MV-4-11 (cell line): ENCODE measurements at places on chromosomes 7 and 10.

DNA sequence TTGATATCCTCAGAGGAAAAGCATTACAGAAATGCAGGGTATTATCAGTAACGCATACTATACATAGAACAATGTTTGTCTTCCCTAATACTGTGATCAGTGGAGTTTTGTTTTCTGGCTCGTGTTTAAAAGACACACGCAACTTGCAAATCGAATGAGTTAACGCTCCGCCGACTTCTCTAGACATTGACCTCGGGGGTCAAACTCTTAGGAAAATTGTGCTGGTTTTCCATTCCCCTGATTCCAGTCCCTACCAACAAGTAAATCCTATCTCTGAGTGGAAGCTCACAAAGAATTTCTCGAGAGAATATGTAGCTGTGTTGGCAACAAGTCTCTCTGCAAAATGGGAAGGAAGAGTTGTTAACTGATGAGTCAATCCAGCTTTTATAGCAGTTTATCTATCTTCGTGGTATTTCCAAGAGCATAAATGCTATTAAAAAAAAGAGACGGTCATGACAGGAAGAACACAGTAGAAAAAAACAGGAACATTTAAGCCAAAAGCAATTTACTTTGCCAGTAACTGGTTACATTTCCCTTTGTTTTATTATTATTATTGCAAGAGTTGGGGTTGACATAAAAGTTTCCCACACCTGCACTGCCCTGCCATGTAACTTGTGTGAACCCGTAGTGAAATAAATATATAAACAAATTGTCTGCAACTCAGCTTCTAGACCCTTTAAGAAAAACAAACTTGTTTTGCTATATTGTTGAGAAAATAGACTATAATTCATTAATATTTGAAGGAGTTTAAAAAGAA, 144.4 kb downstream of the ARID5B start:
- peak; percentile 85 for DNase-seq

GRCh38 chr10:33790521-33791271, 456.2 kb upstream of the NRP1 start:
- no peak for DNase-seq

DNA sequence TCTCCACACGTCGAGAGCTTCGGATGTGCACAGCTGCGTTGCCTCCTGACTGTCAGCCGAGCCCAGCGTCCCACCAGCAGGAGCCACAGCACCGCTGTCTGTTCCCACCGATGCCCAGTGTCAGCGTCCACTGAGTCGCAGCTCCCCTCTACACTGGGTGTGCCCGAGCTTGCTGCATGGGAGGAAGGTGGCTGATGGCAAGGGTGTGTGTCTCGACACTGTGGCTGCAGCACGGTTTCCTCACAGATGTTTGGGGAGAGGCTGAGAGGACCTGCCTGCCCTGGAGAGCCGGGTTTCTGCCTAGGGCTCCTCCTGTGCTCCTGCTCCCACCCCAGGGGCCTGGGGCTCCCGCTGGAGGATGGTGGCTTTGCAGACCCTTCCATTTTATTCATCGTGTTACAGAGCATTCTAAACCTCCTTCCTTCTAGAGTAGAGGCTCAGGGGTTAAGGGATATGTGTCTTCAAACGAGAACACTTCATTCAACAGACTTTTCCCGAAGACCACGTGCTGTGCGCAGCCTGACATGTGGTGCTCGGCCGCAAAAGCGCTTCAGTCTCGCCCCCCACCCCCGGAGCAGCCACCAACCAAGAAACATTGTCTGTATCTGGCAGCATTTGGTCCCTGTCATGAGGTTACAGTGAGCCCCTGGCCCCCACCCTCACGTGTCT, 384.8 kb downstream of the DNAJB6 start:
- DNase-seq = no peak

GRCh38 chr7:131014906-131015656, 281.1 kb upstream of the KLF14 start:
- no peak for DNase-seq

GRCh38 chr10:80394358-80394916, 13.9 kb upstream of the PRXL2A start:
- DNase-seq = no peak

- no peak for DNase-seq
These were observed 362.5 kb downstream of the MAGI2 start for GRCh38 chr7:79091011-79091410.

DNA sequence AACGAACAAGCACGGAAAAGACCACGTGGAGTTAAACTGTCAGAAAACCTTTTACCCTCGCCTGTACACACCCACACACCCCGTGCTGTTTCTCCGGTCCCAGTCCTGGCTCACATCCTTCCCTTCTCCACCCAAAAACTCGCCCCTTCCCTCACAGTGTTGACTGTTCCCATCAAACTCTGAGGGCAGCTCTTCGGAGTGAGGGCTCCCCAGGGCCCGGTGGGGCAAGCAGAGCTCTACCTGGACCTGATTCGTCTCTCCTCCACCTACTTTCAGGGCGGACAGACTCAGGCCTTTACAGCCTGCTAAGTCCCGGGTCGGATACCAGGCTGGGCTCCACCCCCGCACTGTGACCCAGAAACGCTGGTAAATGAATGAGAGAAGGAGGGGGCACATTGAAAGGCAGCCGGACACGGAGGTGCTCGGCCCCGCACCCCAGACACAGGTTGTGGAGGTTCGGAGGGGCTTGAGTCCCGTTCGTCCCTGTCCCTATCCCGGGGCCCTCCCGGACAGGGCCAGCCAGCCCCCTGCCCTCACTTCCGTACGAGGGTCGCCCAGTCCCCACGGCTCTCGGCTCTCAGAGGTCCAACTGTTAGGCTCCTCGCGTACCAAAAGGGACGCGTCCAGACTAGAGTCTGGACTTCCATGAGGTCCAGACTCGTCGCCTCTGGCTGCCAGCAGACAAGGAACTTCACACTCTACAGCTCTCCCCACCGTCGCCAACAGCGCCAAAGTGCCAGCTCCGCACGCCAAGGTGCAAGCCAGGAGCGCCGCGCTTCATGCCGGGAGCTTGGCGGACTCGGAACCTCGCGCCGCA, 31.7 kb upstream of the ASL start:
- no peak for DNase-seq

GRCh38 chr10:23099816-23100215, 4.4 kb downstream of the MSRB2 start:
- no peak for DNase-seq

GRCh38 chr10:92240289-92241157, 50.4 kb downstream of the CPEB3 start:
- DNase-seq = peak; percentile 84

GRCh38 chr7:79296553-79297320, 156.7 kb downstream of the MAGI2 start:
- DNase-seq = no peak

DNA sequence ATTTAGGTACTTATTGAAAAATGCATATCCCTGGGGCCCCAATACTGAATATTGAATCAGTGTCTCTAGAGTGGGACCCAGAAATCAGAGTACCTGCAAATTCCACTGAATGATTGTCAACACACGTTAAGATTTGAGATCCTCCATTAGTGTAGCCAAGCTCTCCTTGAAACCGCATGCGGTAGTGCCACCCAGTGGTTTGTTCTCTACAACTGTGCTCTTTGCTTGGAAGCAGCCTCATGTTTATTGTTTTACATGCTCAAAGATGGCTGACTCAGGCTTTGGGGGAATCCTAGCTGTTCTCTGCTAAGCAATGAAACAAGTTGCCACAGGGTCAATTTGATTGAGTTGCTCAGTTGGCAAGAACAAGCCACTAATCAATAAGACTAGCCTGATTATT, 340.2 kb upstream of the CELF2 start:
- peak; percentile 66 for DNase-seq

DNA sequence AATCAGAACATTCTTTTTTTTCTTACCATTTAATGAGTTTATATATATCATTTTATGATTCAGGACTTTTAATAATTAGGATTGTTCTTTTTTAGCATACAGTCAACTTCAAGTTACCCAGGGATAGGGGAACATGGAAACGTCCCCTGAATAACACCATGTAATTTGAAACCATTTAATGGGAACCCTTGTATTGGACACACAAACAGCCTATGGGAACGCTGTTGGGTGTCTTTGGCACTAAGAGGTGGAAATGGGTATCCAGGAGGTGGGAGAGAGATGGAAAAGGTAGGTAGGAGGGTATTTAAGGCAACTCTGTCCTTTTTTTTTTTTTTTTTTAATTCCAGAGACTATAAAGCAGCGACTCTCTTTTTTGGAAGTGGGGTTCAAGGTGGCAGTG, 2.6 kb downstream of the LUC7L2 start:
- DNase-seq = no peak

DNA sequence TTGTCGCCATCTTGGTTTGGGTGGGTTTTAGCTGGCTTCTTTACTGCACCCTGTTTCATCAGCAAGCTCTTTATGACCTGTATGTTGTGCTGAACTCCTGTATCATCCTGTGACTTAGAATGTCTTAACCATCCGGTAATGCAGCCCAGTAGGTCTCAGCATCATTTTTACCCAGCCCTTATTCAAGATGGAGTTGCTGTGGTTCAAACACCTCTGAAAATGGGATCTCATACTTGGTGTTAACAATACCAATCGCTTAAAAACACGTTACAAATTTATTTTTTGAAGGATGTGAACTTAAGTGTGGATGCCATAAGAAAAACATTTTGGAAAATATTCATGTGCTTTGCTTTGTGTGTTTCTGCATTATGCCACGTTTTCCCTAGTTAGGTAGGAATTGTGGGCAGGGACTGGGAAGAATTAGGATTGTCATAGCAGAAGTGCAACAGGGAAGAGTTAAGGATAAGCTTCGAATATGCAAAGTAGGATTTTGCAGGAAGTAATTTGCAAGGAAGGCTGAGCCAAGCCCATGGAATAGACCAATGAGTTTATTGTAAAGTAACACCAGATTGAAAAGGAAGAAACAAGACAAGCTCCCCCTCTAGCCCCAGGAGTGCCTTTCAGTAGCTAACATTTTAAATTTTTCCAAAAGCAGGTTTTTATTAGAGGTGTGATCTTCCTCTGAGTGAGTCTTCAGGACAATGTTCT, 56.4 kb downstream of the PRR15 start:
- DNase-seq = no peak

DNA sequence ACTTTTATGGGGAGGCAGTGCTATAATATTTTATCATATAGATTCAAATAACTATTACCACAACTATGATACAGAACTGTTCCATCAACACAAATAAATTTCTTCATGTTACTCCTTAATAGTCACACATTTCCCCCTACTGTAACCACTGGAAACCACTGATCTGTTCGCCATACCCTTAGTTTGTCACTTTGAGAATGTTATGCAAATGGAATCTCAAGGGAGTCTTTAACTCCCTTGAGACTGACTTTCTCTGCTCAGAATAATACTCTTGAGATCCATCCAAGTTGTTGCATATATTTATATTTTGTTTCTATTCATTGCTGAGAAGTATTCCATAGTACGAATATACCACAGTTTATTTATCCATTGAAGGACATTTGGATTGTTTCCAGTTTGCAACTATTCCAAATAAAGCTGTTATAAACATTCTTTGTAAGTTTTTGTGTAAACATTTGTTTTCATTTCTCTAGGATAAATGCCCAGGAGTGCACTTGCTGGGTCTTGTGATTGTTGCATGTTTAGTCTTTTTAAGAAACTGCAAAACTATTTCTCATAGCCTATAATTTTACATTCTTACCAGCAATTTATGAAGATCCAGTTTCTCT, 19.7 kb upstream of the PON2 start:
- no peak for DNase-seq

GRCh38 chr10:111175787-111176186, 99.0 kb downstream of the ADRA2A start:
- no peak for DNase-seq

DNA sequence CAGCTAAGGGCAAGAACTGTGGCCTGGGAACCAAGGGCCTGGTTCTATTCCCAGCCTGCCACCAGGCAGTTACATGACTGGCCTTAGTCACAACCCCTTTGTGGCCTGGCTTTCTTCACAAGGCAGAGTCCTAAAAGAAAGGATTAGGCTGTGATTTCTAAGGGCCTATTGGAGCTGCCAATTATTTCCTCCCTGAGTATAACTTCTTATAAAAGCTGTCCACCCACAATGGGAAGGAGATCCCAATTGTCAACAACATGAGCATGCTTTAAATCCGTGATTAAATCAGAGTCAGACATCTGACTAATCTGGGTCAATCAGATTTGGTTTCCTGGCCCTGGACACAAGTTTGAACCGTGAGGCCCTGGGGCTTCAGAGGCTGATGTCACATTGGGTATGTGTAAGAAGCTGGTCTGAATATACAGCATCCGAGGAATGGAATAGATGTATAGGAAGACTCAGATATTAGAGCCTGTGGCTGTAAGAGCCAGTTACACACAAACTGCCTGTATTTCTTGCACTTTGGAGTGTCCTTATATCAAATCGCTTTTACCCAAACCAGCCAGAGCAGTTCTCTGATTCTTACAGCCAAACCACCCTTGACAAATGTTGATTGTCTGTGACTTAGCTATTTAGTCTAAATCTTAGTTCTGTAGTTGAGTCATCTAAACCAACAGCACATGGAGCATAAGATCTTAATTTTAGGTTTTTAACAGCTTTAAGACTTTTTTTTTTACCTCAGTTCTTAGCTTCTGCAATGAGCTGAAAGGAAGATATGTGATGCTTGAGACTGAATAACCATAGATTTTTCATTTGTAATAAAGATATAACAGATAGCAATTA, 61.3 kb downstream of the ABCB4 start:
- DNase-seq = no peak

DNA sequence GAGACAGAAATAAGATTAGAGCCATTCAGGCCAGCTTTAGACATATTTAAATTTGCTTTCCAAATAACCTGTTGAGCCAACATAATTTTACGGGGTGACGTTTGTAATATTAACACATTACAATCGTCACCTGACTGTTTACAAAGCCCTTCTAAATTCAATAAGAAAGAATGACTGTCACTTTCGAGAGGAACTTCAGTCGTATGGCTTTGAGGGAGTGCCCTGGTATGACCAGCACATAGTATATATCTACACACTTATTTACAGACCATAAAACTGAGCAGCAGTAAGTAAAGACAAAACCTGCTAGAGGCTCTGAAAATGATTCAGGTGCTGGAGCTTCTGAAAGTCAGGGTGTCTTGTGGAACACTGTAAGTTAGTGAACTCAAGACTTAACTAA, 62.4 kb downstream of the BLNK start:
- DNase-seq = no peak

DNA sequence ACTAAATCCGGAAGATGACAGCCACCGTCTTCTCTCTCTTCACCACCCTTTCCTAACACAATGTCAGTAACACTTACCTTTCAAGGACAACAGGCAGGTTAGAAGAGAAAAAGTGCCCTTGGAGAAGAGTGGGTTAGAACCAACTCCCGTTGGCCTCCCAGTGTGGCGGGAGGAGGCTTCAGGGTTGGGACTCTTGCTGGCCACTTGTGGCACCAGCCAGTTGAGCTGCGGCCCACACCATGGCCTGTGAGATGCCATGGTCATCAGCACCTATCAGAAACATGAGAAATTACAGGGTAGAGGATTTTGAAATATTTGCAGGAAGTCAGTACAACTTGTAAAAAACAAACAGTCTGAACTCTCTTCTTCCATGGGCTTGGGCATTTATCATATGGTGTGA, 93.8 kb downstream of the MKI67 start:
- DNase-seq = no peak

DNA sequence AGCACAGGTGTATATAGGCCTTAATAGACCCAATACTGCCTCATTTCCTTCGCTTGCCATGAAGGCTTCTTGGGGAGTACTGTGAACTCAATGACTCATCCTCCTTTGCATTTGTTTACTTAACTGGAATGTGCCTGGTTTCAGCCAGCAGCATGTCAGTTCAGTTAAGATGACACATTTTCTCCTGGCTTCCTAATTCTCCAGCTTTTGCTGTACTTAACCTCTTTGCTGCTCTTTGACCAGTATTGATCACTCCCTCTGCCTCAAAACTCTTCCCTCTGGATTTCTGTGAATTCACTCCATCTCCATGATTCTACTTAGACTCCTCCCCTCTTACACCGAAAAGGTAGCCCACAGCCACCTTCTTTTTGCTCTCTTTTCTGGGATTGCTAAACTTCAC, 135.7 kb downstream of the MAGI2 start:
- DNase-seq = no peak
